ENCODE measurements at places on chromosomes 11 and 22.

DNA sequence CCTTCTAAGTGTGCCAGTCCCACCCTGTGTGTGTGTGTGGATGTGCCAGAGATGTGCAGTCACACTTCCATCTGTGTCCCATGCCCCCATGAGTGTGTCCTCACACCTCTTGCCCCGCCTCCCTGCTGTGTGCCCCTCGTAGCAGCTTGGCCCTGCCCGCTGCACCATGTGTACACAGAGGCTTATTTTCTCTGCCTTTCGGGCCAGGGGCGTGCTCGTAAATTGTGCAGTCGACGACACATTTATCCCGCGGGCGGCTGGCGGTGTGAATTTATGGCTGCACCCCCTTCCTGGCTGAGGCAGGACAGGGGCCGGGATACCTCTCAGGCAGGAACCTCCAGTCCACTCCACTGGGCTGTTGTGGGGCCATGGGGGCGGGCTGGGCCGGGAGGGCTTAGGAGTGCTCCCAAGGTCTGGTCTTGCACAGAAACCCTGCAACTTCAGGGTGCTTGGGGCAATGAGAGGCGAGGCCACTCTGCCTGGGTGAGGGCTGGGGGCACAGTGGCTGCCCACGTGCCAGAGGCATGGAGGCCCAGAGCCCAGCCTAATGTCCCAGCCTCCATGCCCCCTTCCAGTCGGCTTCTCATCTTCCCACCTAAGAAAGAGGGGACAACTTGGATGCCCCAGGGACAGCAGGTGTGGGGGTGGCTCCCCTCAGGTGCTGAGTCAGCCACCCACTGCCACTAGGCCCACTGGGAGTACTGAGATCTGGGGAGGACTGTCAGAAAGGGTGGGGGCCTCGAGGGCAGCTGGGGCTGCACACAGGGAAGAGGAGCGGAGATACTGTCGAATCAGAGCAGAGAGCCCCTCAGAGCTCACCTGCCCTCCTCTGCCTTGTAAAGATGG, 12.5 kb downstream of the GP1BB start:
- no peak for DNase-seq

GRCh38 chr22:22939588-22940368, 52.2 kb downstream of the IGLL5 start:
- no peak for DNase-seq

DNA sequence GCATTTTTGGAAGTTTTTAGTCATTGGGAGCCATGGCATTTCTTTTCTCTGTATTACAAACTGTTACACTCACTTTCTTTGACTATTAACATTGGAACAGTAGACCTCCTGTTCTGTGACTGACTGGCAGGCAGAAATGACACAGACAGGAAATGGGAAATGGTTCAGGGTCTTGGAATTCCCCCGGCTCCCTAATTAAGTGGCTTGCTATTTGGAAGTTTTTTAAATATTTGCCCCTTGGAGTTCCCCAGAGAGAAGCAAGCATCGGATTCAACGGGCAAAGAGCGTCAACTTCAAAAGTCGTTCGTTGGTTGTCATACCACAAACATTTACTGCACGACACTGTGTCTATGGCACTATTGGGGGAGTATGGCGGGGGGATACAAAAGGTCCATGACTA, 1.1 kb upstream of the BIRC2 start:
- no peak for DNase-seq

GRCh38 chr22:17884084-17884483, 109.8 kb upstream of the BID start:
- no peak for DNase-seq
